Left cardiac atrium (tissue), 4 donors: ENCODE measurements at places on chromosomes 3 and 15.

GRCh38 chr3:32436816-32437189 lies 45.1 kb downstream of the CMTM7 start:
- DNase-seq: no peak

GRCh38 chr15:85164841-85165466 lies 183.3 kb downstream of the PDE8A start:
- no peak for DNase-seq

GRCh38 chr3:100516232-100516631 lies 23.8 kb downstream of the TMEM45A start:
- DNase-seq: no peak

- no peak for DNase-seq
Observed at GRCh38 chr15:72797834-72798233, 14.3 kb upstream of the ADPGK start.

GRCh38 chr3:182979674-182980191 lies 605 bp downstream of the DCUN1D1 start:
- peak; percentile 29 for DNase-seq

- DNase-seq: no peak
Observed at GRCh38 chr3:76889911-76890310, 150.0 kb upstream of the ROBO2 start.

- no peak for DNase-seq
Observed at GRCh38 chr3:141421639-141422319, 53.5 kb downstream of the ZBTB38 start.

GRCh38 chr15:40858706-40859105 lies 14.9 kb downstream of the SPINT1 start:
- DNase-seq: no peak

DNA sequence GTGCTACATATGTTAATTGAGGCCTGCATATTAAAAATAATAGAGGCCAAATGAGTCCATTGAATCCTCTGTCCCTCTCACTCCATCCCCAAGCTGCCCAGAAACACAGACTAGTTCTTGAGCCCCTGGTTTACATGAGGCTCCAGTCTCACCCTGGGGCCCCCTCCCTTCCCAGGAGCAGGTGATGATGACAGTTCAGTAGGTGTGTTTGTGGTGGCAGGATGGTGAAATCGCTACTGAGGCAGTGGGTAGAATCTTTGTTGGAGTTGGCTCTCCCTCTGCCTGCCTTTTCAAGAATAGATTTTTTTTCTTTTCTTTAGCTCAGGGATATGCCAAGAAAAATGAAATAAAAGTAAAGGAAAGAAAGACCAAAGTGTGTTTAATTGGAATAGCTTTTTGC lies 288.7 kb downstream of the EPHB1 start:
- no peak for DNase-seq

DNA sequence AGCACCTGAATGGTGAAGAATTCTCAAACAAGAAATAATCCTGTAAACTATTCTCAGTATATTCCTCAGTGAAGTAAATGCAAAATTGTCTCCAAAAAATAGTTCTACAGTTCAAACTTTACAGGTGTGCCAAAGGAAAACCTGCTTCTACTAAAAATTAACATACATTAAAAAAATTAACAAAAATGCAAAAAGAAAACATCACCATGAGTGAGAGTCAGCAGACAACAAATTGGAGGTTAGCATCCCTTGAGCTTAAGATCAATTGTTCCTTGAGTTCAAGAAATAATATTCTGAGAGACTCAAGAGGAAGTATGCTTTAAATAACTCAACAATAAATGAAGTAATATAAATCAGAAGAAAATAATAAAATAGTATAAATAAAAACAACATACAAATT lies 278.4 kb upstream of the MME start:
- no peak for DNase-seq

DNA sequence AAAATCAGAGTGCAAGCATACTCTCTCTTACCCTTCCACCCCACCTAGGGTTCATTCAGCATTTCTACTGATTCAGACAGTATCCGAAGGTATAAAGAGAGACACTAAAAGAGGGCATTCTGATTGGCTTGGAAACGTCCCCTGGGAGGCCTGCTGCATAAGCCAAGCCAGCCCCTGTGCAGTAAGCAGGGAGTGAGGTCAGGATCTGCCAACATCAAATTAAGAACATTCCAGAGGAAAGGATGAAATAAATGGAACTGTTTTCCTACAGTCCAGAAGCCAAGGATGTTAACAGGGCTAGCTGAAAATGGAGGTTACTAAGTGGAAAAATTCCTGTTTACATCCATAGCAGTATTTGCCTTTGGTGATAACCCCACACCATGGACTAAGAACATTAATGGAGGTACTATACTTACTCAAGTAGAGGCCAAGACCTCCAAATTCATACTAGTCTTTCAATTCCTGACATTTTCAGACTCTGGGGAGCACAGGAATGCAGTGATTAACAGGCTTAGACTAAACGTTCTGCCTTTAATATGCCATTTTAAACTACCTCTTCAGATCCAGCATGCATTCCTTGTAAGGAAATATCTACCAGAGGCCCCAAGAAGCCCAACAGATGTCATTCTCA lies 34.5 kb downstream of the NPTN start:
- DNase-seq: no peak
